ENCODE measurements at places on chromosomes 3 and 15. TPM values are rescaled to one million over a fixed set of nuclear protein-coding genes. Genes with fewer than 3 reads are reported as not detected.
A peak's percentile ranks its signal among the peaks of the same experiment; 100 is the strongest.

DNA sequence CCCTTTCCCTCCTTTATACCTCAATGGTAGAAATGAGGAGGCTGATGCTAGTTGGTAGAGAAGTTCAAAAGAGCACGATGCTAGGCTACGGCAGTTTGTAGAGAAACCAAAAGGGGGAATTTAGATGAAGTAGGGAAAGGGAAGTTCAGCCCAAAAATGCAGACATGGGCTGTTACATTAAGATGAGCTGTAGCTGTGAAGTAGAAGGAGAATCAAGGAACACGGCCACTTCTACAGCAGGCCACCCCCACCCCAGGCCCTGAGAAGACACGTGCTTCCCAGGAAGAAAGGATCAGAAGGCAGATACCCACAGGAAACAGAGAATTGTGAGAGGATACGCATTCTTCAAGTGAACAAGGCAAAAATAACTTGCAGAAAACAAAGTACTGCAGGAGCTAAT is 2.1 kb upstream of the PARP14 start:
- no peak for DNase-seq
- H3K27ac ChIP-seq = peak overlapping the region; percentile 95
- peaks cover 32% of the 10 kb centered on the region for H3K4me1 ChIP-seq
- no peak overlapping the region for H3K4me3 ChIP-seq
- H3K27me3 ChIP-seq = no peaks in the 10 kb centered on the region

- no peak for DNase-seq
- H3K36me3 ChIP-seq = no peaks in the 10 kb centered on the region
- H3K27me3 ChIP-seq = no peaks in the 10 kb centered on the region
- H3K4me1 ChIP-seq = no peaks in the 10 kb centered on the region
Observed at GRCh38 chr3:83354205-83354604, 1592.8 kb upstream of the GBE1 start.

DNA sequence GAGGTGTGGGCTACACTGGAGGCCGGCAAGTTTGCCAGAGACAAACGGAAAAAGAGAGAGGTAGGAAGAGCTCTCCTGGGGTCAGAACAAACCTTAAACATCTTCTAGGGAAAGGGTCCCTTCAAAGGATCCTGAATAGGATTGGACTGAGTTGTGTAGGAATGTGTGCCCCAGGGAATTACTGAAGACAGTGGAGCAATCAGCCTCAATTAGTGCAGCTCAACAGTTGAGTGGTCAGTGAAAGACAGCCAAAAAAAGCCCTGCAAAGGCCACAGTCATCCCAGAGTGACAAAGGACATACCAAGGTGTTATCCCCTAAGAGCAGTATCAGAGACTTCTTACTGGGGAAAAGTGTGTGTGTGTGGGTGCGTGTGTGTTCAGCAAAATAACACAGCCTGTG is 70.3 kb downstream of the NUP210 start:
- H3K4me3 ChIP-seq = no peak overlapping the region
- H3K27ac ChIP-seq = no peak overlapping the region
- H3K36me3 ChIP-seq = peaks cover 5% of the 10 kb centered on the region
- H3K27me3 ChIP-seq = no peaks in the 10 kb centered on the region
- H3K4me1 ChIP-seq = no peaks in the 10 kb centered on the region

- H3K36me3 ChIP-seq = no peaks in the 10 kb centered on the region
- no peak overlapping the region for H3K4me3 ChIP-seq
- H3K27ac ChIP-seq = no peak overlapping the region
- no peaks in the 10 kb centered on the region for H3K27me3 ChIP-seq
- no peaks in the 10 kb centered on the region for H3K4me1 ChIP-seq
- DNase-seq = no peak
Observed at GRCh38 chr3:55296791-55297190, 190.3 kb downstream of the WNT5A start.

The SNX22 gene
- total RNA-seq = 28.3 TPM

GRCh38 chr15:77417602-77418001 is 2.3 kb downstream of the PEAK1 start:
- H3K27ac ChIP-seq = no peak overlapping the region
- peaks cover 54% of the 10 kb centered on the region for H3K4me1 ChIP-seq
- no peak for DNase-seq
- H3K4me3 ChIP-seq = peak overlapping the region; percentile 90
- H3K27me3 ChIP-seq = no peaks in the 10 kb centered on the region

GRCh38 chr15:90159213-90159612 is 41.9 kb upstream of the SEMA4B start:
- H3K4me3 ChIP-seq = no peak overlapping the region
- no peaks in the 10 kb centered on the region for H3K27me3 ChIP-seq

GRCh38 chr15:57663262-57663661 is 43.3 kb upstream of the POLR2M start:
- no peaks in the 10 kb centered on the region for H3K27me3 ChIP-seq
- no peak overlapping the region for H3K4me3 ChIP-seq
- H3K27ac ChIP-seq = no peak overlapping the region
- H3K36me3 ChIP-seq = no peaks in the 10 kb centered on the region
